ENCODE measurements at places on chromosomes 4 and X.

GRCh38 chr4:83283181-83283580, 1.4 kb downstream of the COQ2 start:
- no peak for DNase-seq

DNA sequence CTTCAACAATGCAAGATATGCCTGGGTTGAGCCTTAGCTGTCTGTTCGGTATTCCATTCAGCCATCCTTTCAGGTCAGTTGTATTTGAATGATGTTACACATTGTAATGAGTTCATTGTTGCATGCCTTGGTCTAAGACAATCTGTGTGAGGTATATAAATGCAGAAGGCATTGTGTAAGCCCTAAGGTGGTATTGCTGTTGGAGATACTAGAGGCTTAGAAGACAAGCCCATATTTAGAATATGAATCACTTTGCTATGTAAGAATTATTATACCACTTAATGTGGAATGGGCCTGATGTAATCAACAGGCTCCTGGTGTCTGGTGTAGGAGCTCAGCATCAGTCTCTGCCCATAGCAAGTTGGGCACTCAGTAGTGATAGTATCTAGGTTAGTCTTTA, 473.4 kb upstream of the GNPDA2 start:
- DNase-seq: no peak

DNA sequence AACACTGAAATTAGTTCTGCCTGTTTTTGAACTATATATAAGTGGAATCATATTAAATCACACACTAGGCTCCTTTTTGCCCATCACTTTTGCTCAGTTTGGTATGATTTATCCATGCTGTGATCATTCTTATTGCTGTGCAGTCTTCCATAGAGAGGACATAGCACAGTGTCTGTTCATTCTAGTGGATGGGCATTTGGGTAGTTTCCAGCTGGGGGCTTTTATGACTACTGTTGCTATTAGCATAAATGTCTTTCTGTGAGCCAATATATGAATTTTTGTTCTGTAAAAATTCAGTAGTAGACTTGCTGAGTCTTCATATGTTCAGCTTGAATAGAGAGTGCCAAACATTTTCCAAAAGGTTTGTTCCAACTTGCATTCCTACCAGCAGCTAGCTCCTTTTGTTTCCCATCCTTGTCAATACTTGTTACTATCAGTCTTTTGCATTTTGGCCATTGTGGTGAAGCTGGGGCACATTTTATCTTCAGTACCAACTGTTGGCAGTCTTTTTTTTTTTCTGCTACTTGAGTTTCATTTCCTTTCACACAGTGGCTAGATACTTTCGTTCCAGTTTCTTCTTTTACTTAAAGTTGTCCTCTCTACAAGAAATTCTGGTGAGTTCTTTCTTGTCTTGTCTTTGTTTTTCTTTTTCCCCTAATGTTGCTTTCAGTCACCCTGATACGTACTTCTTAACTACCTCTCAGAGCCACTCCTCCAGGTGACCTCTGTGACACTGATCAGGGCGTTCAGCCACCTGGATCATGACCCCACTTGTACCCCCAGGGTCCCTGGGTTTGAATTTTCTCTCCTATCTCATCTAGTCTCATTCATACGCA, 87.0 kb downstream of the ANXA3 start:
- DNase-seq: no peak

- DNase-seq: no peak
Measured at GRCh38 chrX:65921363-65921762, 118.5 kb downstream of the VSIG4 start.

DNA sequence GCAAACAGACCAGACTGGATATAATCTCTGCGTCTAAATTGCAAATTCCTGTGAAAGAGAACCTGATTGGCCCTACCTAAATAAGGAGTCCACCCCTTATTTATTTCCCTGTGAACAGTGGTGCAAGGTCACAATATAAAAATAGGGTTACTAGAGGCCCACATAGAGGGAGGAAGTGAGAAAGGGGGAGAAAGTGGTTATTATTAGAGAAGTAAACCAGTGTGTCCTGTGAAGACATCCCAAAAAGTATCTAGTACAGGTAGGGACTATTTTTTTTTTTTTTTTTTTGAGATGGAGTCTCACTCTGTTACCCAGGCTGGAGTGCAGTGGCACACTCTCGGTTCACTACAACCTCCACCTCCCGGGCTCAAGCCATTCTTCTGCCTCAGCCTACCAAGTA, 15.0 kb upstream of the FRYL start:
- no peak for DNase-seq

GRCh38 chrX:96843566-96843965, 40.1 kb upstream of the RPA4 start:
- DNase-seq: no peak

- DNase-seq: no peak
Measured at GRCh38 chrX:66654411-66654810, 15.5 kb upstream of the EDA2R start.

GRCh38 chrX:127574829-127575228, 477.4 kb downstream of the ACTRT1 start:
- no peak for DNase-seq

GRCh38 chrX:113297437-113297836, 456.8 kb upstream of the AMOT start:
- DNase-seq: no peak

GRCh38 chrX:126825566-126826193, 6.2 kb downstream of the PRR32 start:
- no peak for DNase-seq

GRCh38 chr4:149835280-149835679, 19.6 kb upstream of the IQCM start:
- no peak for DNase-seq

- no peak for DNase-seq
Measured at GRCh38 chr4:30962939-30963338, 242.8 kb downstream of the PCDH7 start.

DNA sequence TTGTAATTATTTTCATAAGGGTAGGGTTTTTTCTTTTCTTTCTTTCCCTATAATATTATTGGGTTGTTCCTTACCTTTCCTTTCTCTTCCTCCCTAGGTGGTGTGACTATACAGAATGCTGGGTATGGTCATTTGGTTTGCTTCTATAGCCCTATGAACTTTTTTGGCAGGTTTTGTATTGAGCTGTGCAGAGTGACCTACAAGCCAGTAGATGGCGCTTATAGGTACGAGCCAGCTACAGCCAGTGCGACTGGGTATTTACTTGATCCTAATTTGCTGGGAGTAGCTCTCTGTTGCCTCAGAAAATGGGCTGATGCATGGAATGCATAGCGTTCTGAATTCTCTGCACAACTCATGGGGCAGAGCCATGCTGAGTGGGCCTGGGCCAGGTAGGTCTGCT, 423.3 kb downstream of the MAGEE1 start:
- no peak for DNase-seq

DNA sequence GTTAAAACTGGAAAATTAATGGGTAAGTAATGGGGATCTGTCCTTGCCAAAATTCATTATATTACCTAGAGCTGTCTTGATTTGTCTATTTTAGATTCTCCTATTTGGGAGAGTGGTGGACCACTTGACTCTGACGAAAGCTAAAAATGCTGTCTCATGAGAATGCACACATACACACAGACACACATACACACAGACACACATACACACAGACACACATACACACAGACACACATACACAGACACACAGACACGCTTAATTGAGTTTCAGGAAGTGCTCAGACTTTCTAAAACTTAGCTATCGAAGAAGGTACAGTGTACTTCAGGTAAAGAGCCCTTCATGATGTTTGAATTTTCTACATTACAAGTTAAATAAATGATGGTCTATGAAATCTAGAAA, 279.5 kb downstream of the ANKRD50 start:
- DNase-seq: no peak

GRCh38 chr4:185914583-185915199, 102.7 kb upstream of the SORBS2 start:
- DNase-seq: no peak

GRCh38 chr4:108443585-108443984, 176.8 kb upstream of the RPL34 start:
- no peak for DNase-seq

GRCh38 chrX:10341309-10341708, 184.5 kb downstream of the CLCN4 start:
- DNase-seq: no peak

GRCh38 chr4:147760176-147760575, 28.3 kb downstream of the ARHGAP10 start:
- no peak for DNase-seq

DNA sequence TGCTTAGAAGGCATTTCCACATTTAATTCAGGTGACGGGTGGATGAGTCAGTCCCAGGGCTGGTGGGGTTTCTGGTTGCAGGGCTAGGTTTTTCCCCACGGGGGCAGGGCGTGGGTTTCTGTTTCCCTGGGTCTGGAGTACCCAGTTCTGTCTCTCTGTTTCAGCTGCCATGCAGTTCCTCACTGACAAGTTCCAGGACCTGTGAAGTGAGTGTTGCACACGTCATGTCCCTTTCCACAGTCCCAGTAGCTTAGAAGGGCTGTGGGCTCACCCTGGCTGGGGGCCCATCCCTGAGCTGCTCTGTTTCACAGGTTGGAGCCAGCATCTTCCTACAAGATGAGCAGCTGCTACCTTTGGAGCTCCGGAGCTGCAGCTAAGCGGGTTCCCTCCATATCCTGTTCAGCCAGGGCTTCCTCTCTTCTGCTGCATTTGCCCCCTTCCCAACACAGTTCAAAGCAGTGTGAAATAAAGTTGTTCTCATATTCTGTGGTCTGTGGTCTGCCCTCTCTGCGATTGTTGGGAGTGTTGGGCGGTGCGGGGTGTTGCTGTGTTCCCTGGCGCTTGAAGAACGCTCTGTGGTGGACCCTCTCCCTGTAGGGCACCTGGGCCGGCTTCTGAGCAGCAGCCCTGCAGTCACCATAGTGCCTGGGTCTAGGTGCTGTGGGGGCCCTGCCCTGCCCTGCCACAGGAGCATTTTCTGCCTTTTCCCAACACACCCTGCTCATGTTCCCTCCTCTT, 3.9 kb downstream of the LOC101059915 start:
- no peak for DNase-seq

- DNase-seq: no peak
Measured at GRCh38 chr4:172826861-172827260, 341.8 kb upstream of the GALNT7 start.

Data from Panc1 (cell line).